ENCODE measurements at places on chromosomes 12 and 14.

GRCh38 chr12:114450019-114450418 is 44.1 kb upstream of the TBX5 start:
- DNase-seq = no peak

- no peak for DNase-seq
These were observed 72.9 kb upstream of the ELK3 start for GRCh38 chr12:96121271-96121711.

DNA sequence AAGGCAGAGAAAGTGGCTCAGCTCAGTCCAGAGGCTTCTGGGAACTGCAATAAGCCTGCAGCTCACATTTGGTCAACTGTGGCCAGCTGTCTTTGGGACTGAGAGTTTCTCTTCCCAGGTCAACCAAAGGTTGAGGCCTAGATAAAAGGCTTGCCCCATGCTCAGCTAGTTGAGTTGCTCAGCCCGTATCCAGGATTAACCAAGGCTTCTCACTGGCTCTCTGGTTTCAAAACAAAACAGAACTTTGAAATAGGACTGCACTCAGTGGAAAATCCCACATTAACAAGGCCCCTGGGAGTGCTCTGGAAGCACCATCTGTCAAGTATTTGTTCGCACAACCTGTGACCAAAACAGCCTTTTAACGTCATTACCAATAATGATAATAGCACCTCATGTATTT is 40.3 kb upstream of the NUAK1 start:
- DNase-seq = no peak

- DNase-seq = no peak
These were observed 241.8 kb downstream of the ALG10 start for GRCh38 chr12:34264110-34264509.

DNA sequence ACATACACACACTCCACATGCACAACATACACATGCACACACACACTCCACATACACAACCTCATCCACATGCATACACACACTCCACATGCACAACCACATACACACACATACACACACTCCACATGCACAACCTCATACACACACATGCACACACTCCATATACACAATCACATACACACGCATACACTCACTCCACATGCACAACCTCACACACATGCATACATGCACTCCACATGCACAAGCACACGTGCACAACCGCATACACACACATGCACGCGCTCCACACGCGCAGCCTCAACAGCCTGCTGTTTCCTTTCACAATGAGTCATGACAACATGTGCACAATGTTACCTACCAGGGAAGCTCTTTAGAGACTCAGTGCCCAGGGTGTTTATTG is 61.2 kb upstream of the TMEM132C start:
- DNase-seq = no peak

GRCh38 chr12:10372559-10372958 is 17.3 kb downstream of the KLRK1 start:
- DNase-seq = no peak
